ENCODE measurements at places on chromosomes 13 and 19.
A peak's percentile ranks its signal among the peaks of the same experiment; 100 is the strongest.

DNA sequence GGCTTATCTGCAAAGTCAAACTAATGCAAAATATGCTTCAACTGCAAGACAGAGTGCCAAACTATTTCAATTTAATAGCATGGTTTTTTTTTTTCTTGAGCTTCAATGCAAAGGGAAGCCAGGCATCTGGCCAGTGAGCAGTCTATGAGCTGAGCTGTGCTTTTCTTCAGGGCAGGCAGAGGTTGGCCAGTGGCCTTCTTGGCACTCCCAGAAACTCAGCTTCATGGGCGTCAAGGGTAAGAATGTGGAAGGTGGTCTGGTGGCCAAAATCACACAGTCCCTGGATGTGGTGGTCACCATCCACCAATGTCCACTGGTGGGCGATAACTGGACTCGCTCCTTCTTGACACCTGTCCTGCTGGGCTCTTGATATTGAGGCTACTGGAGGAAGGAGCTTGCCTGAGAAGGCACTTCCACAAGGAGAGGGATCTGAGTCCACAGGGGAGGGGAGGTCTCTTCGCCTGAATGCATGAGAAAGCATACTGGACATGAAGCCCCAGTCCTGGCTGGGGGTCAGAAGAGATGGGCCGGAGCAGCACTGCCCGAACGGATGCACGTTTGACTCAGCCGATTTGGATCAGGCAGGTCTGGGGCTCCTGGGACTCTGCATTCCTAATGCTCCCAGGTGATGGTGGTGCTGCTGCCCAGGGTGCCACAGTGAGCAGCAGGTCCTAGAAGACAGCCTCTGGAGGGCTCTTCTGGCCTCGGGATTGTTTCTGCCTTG, 17.1 kb downstream of the COL4A2 start:
- DNase-seq = no peak

DNA sequence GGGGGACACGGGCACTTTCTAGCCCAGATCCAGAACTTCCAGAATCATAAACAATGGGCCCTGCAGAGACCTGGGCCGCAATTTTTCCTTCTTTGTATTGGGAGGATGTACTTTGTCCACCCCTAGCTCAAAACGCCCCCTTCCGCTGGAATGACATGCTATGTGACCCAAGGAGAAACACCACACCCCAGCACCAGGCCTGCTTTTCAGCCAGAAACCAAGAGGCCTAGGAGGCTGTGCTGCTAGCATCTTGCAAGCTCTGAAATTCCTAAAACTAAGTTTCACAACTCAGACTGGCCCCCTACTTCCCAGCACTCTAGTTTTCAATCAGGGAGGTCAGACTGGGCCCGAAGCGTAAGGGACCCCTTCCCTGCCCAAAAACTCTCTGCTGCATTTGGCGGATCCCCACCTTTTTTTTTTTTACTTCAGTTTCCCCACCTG, 538 bp downstream of the LSM4 start:
- peak; percentile 74 for DNase-seq

DNA sequence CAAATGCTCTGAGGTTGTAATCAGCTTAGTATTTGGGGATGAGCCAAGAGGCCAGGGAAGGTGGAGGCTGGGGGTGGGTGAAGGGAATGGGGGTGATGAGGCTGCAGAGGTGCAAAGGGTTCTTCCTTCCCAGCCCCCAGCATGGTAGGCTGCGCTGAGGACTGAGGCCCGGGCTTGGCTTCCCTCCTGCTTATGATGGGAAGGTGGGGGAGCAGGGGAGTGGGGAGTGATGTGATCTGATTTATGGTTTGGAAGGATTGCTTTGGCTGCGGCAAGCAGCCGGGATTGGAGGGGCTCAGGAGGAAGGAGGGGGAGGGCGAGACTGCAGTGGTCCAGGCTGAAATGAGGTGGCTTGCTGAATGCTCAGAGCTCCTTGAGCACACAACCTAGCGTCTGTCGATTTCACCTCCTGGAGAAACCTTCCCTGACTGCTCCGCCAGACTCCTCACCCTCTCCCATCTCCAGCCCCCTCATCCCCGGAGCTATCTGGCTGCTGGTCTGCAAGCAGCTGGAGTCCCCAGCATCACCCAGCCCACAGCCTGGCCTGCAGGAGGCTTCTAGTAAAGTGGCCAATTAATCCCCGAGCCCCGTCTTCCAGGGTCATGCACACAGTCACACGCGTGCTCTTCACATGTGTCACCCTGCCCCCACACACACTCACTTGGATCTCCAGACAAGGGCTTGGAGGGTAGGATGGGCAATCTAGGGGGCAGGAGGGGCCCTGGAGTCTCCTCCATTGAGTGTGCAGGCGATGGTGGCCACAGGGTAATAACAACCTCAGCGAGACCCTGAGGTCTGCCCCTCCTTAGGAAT, 757 bp upstream of the CLEC11A start:
- peak; percentile 37 for DNase-seq

DNA sequence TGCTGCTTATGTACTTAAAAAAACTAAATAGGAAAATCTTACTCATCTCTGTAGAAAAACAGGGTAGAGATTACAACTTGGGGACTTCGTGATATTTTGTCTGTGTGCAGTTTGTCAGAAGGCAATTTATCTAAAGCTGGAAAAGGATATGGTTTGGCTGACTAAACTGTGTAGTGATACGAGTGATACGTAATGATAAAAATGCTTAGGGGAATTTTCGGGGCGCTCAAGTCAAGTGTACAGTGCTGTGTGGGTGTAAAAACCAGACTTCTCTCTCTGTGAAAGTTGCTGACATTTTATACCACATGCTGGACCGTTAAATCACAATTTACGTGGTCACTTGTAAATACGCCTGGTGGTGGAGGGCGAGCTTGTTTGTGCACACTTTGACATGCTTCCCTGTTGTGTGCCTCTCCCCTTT, 221.7 kb downstream of the KCNRG start:
- no peak for DNase-seq

DNA sequence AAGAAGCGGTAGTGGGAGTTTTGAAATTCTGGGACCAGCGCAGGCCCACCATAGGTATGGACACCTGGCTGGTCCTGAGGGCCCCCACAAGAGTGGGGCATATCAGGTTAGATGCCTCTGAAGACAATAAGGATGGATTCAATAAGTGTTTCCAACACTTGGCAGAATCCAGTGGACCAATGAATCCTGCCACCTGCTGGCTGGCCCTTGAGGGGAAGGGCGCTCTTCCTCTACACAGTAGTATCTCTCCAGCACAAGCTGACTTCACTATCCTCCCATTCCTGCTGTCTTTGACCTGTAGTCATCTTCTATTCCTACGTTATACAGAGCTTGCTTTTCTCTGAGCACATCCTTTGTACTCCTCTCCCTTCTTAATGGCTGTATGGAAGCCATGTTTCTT, 199.7 kb upstream of the TSHZ3 start:
- DNase-seq = peak; percentile 34

GRCh38 chr13:29594303-29594709, 1.2 kb downstream of the SLC7A1 start:
- DNase-seq = peak; percentile 87

- peak; percentile 82 for DNase-seq
These were observed 24.8 kb downstream of the ZNF473 start for GRCh38 chr19:50050406-50051227.

GRCh38 chr19:1261538-1261797, 7.7 kb upstream of the CIRBP start:
- no peak for DNase-seq

- DNase-seq = peak; percentile 18
These were observed 44.6 kb downstream of the DLEU7 start for GRCh38 chr13:50798923-50799322.

All from EH (cell line).